ENCODE measurements at places on chromosomes 7 and 10.

- H3K27ac ChIP-seq = no peak overlapping the region
- no peaks in the 10 kb centered on the region for H3K27me3 ChIP-seq
- no peak for DNase-seq
- H3K4me3 ChIP-seq = no peak overlapping the region
- no peaks in the 10 kb centered on the region for H3K4me1 ChIP-seq
- H3K36me3 ChIP-seq = no peaks in the 10 kb centered on the region
These were observed 1.4 kb downstream of the LRRC18 start for GRCh38 chr10:48938281-48938680.

DNA sequence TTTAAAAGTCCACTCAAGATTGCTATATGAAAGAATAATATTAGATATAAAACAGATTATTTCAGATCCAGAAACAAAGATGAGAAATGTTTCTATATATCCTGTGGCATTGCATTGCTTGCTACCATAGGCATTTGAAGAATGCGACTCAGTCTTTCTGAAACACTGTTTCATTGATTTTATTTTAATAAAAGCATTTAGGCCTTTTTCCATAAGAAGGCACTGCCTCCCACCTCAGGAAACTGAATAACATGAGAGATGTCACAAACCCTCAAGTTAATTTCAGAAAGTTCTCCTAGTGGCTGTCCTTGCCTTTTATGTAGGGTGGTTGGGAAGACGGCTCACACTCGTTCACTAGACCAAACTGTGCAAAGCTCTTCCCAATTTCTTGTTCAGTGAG is 23.3 kb downstream of the PRPS1L1 start:
- no peak overlapping the region for H3K4me3 ChIP-seq
- no peak overlapping the region for H3K27ac ChIP-seq
- no peaks in the 10 kb centered on the region for H3K36me3 ChIP-seq
- DNase-seq = no peak

GRCh38 chr7:108071551-108071950 is 58.6 kb downstream of the LAMB4 start:
- H3K36me3 ChIP-seq = no peaks in the 10 kb centered on the region
- DNase-seq = no peak
- H3K4me3 ChIP-seq = no peak overlapping the region

GRCh38 chr7:81527651-81528050 is 242.2 kb downstream of the HGF start:
- no peaks in the 10 kb centered on the region for H3K4me1 ChIP-seq
- H3K27ac ChIP-seq = no peak overlapping the region
- H3K36me3 ChIP-seq = no peaks in the 10 kb centered on the region
- H3K27me3 ChIP-seq = no peaks in the 10 kb centered on the region
- no peak overlapping the region for H3K4me3 ChIP-seq

DNA sequence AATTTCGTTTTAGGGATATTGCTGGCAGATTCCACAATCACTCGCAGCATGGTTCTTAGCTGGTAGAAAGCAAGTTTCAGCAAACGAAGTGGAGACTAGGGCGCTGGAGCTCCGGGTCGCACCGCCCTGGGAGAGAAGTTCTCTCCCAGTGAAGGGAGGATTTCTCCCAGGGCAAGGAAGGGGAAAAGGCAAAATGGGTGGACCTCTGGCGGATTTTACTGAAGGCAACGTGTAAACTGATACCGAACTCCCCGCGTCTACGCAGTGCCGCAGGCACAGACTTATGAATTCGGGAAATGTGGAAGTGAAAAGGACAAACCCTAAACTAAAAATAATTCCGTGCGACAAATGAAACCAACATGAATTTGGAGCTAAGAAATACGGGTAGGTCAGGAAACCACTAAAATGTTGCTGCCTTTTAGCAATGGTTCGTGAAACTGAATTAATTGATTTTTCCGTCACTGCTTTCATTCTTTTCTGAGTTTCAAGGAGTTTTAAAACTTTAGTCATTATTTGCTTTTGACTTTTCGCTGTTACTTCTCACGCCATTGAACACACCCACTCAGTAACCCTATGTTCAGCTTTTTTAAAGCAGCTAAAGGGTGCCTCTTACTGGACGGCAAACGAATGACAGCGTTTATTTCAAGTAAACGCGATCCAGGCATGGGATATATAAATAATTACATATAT is at the start of gene MYOF:
Gene MYOF, minus strand, starts transcription at position 190 of the 690 bp plus-strand sequence. Its CDS starts 140 bp downstream, at position 50.
- H3K27ac ChIP-seq = peak within 1 kb of the TSS; percentile 97
- no peaks in the 10 kb centered on the region for H3K27me3 ChIP-seq
- H3K4me1 ChIP-seq = peaks cover 19% of the 10 kb centered on the region
- no peaks in the 10 kb centered on the region for H3K36me3 ChIP-seq
- peak; percentile 77 for DNase-seq
- H3K4me3 ChIP-seq = peak within 1 kb of the TSS; percentile 2

- no peak for DNase-seq
- peaks cover under 1% of the 10 kb centered on the region for H3K4me1 ChIP-seq
- H3K27ac ChIP-seq = no peak overlapping the region
- peaks cover 4% of the 10 kb centered on the region for H3K27me3 ChIP-seq
- H3K36me3 ChIP-seq = no peaks in the 10 kb centered on the region
- no peak overlapping the region for H3K4me3 ChIP-seq
These were observed 5.5 kb downstream of the FOXL3 start for GRCh38 chr7:295155-296154.

DNA sequence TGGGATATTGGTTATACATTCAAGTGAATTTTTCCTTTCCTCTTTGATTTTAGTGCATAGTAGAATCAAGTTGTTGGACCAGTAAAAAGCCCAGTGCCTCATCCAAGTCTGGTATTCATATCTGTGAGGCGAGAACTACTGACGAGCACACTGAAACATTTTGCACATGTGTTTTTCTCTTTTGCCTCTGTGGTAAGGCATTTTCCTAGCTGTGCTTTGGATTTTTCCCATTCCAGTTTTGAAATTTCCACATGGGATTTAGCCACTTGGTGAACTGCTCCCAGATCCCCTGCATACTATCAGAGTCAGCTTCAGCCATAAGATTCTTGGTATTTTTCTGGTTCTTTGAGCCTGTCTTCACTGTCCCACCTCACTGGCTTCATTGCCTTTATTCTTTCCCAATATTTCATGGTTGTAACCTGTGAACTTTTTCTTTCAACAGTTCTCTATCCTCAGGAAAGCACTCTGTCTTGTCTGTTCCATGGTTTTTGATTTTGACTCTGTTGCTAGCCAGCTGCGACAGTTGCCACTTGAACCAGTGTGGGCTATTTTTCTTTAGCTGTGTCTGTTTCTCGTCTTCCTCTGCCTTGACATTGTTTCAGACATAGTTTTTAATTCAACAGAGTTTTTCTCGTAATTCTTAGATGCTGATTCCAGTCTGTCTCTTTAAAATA is 239.0 kb downstream of the REEP3 start:
- H3K27me3 ChIP-seq = no peaks in the 10 kb centered on the region
- no peak overlapping the region for H3K4me3 ChIP-seq
- no peaks in the 10 kb centered on the region for H3K36me3 ChIP-seq
- no peak overlapping the region for H3K27ac ChIP-seq

GRCh38 chr10:74683621-74684364 is 142.6 kb upstream of the KAT6B start:
- no peak overlapping the region for H3K27ac ChIP-seq
- no peaks in the 10 kb centered on the region for H3K27me3 ChIP-seq
- DNase-seq = no peak
- H3K36me3 ChIP-seq = no peaks in the 10 kb centered on the region

DNA sequence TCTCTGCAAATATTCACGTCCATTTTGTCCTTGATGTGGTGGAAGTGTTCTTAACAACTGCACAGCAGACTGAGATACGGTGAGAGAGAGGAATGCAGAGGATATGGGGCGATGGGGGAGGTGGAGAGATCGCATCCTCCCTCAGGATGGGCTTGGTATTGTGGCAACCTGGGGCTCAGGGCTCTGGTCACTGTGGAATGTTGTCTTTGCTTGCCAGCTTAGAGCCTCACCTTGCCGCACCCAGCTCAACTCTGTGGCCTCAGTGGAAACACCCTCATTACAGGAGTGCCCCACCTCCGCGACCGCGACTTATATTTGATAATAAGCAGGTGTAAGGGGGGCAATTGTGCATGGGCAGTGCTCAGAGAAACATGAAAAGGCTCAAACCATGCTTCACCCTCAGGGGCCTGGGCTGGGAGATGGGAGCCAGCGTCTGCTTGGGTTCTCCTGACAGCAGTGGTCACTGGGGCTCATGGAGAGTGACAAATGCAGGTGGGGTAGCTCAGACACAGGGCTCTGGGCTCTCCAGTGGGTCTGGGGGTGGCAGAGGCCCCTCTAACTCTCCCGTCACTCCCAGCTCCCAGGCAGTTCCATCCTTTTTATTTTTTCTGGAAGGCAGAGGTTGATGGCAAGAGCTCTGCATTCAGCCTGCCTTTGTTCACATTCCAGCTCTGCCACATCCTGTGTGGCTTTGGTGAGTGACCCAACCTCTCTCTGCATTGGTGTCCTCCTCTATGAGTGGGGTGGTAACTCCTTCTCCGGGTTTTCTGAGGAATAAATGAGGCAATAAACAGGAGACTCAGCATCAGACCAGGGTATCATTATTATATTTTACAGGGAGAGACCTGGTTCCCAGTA is 43.1 kb upstream of the EMX2 start:
- H3K4me1 ChIP-seq = no peaks in the 10 kb centered on the region
- no peak overlapping the region for H3K4me3 ChIP-seq
- DNase-seq = no peak
- no peaks in the 10 kb centered on the region for H3K36me3 ChIP-seq
- H3K27me3 ChIP-seq = no peaks in the 10 kb centered on the region
- no peak overlapping the region for H3K27ac ChIP-seq

DNA sequence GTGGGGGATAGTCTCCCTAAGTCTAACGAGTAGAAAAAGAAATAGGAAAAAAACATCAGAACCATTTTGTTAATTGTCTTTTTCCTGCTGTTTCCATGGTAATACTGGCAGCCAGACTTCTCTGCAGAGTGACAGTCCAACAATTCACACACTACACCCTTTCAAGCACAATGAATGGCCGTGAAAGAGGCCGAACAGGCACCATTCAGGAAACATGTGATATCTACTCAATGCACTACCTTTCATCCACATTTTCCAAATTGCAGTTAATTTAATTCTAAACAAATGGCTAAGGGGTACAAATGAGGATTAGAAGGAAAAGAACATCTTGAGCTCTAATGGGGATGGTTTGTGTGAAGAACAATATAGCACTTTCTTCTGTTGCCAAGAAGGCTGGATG is 358.5 kb upstream of the ANKRD30A start:
- DNase-seq = no peak
- peak overlapping the region; percentile 71 for H3K27ac ChIP-seq
- no peaks in the 10 kb centered on the region for H3K27me3 ChIP-seq
- H3K4me1 ChIP-seq = peaks cover 20% of the 10 kb centered on the region
- H3K4me3 ChIP-seq = no peak overlapping the region

- no peaks in the 10 kb centered on the region for H3K4me1 ChIP-seq
- no peak overlapping the region for H3K27ac ChIP-seq
- no peak for DNase-seq
- H3K4me3 ChIP-seq = no peak overlapping the region
These were observed 837.8 kb upstream of the COBL start for GRCh38 chr7:52154382-52154781.

DNA sequence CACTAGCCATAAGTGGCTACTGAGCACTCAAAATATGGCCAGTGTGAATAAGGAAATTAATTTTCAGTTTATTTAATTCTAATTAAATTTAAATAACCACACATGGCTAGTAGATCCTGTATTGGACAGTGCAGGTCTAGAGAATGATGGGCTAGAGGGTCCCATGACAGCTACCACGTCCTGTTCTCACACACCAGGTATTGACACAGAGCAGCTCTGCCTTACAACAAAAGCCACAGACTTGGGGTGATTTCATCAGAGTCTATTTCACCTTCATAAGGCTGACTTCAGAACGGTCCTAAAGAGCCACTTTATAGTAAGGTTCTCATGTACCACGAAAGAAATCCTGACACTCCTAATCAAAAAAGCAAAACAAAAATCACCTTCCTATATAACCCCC is 111.3 kb downstream of the UBE2H start:
- peaks cover 55% of the 10 kb centered on the region for H3K4me1 ChIP-seq
- no peaks in the 10 kb centered on the region for H3K36me3 ChIP-seq
- H3K27ac ChIP-seq = peak overlapping the region; percentile 65
- no peaks in the 10 kb centered on the region for H3K27me3 ChIP-seq
- no peak overlapping the region for H3K4me3 ChIP-seq

DNA sequence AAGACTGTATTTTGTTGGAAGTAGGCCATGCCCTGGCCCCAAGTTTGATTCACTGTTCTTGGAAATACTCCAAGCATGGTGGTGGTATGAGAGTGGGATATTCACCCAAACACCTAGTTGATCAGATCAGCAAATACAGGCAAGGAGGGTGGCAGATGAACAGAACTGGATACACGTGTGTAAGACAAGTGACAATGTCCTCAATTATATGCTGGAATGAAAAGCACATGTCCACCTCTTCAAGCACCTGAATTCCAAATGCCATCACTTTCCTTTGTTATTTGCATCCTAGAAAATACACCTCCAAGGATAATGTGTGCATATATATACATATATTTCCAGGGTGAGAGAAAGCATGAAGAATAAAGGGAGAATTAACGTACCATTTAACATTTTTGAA is 131.8 kb upstream of the ZEB1 start:
- H3K4me3 ChIP-seq = no peak overlapping the region
- no peaks in the 10 kb centered on the region for H3K27me3 ChIP-seq
- DNase-seq = no peak
- no peak overlapping the region for H3K27ac ChIP-seq
- no peaks in the 10 kb centered on the region for H3K36me3 ChIP-seq

DNA sequence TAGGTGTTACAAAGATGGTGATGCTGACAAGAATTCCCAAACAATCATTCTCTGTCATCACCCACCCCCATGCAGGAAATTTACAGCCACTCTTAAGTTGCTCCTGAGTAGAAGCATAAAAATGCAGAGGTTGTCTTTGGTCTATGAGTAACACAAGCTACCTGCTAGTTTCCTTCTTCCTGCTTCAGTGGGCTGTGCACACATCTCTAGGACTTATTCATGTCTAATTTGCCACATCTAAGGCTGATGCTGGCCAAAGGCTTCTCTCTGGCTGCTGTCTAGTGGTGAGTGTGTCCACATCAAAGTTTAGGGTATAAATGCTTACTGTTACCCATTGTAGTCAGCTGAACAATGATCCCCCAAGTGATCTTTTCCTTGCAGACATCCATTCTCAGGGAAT is 662.5 kb downstream of the TYW1 start:
- H3K27ac ChIP-seq = no peak overlapping the region
- no peak overlapping the region for H3K4me3 ChIP-seq
- DNase-seq = no peak
- no peaks in the 10 kb centered on the region for H3K36me3 ChIP-seq
- no peaks in the 10 kb centered on the region for H3K27me3 ChIP-seq
- H3K4me1 ChIP-seq = peaks cover 22% of the 10 kb centered on the region

- H3K36me3 ChIP-seq = no peaks in the 10 kb centered on the region
- no peak overlapping the region for H3K27ac ChIP-seq
- no peaks in the 10 kb centered on the region for H3K4me1 ChIP-seq
- no peaks in the 10 kb centered on the region for H3K27me3 ChIP-seq
These were observed 8.6 kb upstream of the CCDC7 start for GRCh38 chr10:32437334-32437733.
